ENCODE measurements at places on chromosomes 3 and 15.
A peak's percentile ranks its signal among the peaks of the same experiment; 100 is the strongest.

DNA sequence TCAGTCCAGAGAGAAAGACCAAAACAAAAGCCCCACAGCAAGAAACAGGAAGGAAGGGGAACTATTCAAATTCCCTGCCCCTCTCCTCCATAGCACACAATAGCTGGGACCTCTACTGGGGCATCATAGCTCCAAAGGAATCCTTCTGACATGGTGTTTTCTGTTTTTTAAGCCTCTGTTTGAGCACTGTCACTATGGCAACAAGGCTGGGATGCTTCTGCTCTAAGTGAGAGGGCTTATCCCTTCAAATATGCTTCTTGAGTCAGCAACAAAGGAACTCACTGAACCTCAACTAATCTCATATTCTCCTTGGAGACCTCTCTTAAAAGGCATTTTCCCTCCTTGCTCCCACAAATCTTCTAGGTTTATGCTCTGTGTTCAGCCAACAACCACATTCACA, 40.5 kb downstream of the MYLK start:
- DNase-seq: no peak

GRCh38 chr3:197297002-197297401, 1.4 kb downstream of the DLG1 start:
- no peak for DNase-seq

DNA sequence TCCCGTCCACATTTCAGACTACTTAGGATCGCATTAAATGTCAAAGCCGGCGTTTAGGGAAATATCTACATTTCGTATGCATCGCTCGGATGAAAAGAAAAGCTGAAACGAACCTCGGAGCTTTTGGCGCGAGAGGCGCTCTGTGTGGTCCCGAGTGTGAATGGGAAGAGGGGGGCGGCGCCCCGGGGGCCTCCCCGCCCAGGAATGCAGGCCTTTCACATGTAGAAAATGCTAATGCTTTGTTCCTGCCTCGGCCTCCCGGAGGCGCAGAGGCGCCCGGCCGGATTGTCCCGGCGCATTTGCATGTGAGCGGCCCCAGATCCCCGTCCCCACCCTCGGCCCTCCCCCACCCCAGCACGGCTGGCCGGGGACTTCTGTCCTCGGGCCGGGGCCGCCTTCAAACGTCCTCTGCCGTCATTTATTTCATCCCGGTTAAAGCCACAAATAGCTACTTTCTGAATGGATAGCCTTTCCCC, 37.0 kb upstream of the TRIM71 start:
- DNase-seq: no peak

DNA sequence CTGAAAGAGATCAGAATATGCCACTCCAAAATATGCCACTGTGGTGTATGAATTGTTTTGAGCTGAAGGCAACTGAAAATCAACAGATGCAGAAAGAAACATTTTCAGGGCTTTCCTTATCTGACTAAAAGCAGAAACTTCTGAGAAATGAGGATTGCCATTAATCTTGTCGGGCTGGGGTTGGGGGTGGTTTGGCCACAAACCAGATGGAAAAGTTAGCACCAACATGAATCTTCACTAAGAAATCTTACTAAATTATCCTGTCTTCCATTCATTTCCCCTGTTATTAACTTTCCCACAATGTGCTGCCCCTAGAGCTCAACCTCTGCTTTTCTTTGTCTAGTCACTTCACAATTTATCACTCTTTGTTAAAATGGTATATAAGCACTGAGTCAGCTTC, 229.9 kb upstream of the GADL1 start:
- DNase-seq: no peak

DNA sequence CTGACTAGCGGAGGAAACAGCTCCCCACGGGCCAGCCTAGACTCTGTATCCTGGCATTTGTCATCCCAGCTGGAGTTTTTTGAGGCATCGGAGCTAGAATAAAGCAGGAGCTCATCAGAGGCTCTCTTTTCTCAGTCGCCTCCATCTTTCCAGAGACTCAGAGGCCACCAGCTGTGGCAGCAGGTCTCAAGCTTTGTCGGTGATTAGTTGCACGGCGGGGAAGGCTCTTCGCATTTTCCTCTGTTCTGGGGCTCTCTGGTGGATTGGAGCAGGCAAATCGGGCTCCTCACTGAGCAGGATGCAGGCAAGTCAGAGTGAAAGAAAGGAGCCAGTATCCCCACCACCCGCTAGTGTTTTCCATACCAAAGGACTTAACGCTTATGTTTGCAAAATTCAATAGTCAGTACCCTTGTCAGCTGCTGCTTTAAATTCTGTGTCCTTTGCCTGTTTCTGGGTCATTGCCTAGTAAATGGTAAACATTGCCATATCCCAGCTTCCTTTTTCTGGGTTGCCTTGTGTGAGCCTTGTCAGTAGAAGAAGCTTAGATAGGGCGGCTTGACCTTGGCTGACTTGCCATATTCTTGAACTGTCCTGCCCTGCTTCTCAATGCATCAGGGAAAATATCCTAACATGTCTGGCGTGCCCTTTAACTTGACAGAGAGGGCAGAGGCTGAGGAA, 127.1 kb downstream of the PTPRG start:
- DNase-seq: no peak

- DNase-seq: no peak
Measured at GRCh38 chr3:186342197-186342596, 19.8 kb downstream of the DGKG start.

GRCh38 chr3:116000311-116000710, 377.0 kb downstream of the GAP43 start:
- no peak for DNase-seq

GRCh38 chr15:75723171-75723846, 10.7 kb upstream of the CSPG4 start:
- DNase-seq: no peak

GRCh38 chr15:45134682-45135604, 5.1 kb downstream of the DUOX1 start:
- no peak for DNase-seq

- DNase-seq: no peak
Measured at GRCh38 chr15:90060797-90061196, 41.5 kb downstream of the IDH2 start.

GRCh38 chr15:42133886-42134502, 22.4 kb downstream of the PLA2G4F start:
- DNase-seq: no peak

GRCh38 chr3:4492208-4493013, 737 bp upstream of the ITPR1 start:
- DNase-seq: peak; percentile 62

DNA sequence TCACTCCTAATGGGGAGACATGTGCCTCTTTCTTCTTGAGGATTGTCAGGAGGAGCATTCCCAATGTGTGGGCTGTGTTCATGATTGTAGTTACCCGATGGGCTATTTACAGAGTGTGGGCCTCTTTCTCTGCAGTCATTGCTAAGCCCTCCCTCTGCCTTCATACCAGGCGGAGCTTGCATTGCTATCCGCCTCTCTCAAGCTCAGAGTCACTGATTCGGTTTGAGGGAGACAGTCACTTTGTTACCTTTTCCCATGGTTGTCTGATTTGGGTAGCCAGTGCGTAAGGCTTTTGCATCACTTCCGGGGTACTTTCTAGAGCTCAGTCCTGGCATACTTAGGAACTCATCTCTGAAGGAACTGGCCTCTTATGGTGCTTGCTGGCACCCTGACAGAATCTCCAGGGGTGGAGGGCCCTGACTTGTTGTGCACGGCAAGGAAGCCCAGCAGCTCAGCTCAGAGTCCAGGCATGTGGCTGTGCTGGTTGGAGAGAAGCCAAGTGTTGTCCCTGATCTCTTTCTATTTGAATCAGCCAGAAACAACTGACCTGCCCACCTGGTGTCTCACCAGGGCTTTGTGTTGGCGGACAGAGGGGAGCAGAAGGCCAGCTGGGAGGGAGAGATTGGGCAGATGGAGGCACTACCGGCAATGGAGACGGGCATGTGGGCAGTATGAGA, 79.8 kb downstream of the EPHB1 start:
- DNase-seq: no peak

- DNase-seq: no peak
Measured at GRCh38 chr3:105157067-105157765, 209.5 kb upstream of the ALCAM start.

DNA sequence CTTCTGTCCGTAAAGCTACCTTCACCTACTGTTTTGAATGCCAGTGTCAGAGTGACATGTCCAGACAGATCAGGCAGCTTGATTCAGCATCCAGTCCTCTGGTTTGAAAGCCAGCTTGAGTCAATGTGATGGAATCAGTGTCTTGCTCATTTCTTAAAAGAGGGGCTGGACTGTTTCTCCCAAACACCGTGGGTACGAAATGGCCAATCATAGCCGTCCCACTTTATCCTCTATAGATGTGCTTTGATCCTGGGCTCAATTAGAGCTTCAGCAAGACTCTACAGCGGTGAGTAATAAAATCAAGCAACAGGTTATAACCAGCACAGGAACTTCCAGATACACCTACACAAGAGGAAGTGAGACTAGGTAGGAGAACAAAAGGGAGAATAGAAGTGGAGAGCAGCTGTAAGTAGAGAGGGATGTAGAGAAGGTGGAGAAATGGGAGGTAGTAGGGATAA, 17.0 kb upstream of the OR5K1 start:
- no peak for DNase-seq

GRCh38 chr3:100602506-100603444, 6.6 kb upstream of the ADGRG7 start:
- DNase-seq: no peak

GRCh38 chr3:180278583-180279188, 241.9 kb upstream of the PEX5L start:
- DNase-seq: no peak

GRCh38 chr3:127616836-127617605, 12.0 kb upstream of the PODXL2 start:
- no peak for DNase-seq

DNA sequence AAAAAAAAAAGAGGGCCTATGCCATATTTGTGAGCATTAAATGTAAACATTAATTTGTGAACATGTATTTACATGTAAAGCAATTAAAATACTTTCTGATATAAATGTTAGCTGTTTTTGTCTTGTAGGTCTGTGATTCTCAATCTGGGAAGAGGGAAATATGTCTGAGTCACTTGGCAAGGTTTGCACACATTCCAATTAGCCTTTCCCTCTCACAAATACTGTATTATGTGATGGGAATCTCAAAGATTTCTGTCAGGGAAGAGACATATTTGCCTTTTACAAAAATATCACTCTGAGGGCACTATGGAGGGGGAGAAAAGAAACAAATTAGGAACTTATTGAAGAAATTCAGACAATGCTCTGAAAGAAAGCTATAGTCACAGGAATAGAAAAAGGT, 483.6 kb downstream of the GBE1 start:
- no peak for DNase-seq

DNA sequence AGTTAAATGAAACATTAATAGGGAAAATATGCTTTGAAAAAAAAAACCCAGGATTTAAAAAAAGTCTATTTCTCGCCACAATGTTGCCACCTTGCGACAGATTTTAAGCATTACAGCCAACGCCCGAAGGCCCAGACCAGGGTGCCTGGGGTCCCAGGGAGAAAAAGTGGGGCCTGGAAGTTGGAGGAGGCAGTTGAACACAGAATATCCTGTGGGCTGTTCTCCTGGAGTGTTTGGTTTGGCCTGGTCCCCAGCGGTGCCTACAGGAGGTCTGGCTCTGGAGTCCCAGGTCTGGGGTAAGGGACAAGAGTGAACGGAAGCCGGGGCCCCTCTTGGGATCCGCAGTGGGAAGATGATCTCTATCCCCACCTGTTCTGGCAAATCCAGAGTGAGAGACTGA, 3.4 kb downstream of the RNU6-1 start:
- DNase-seq: no peak

DNA sequence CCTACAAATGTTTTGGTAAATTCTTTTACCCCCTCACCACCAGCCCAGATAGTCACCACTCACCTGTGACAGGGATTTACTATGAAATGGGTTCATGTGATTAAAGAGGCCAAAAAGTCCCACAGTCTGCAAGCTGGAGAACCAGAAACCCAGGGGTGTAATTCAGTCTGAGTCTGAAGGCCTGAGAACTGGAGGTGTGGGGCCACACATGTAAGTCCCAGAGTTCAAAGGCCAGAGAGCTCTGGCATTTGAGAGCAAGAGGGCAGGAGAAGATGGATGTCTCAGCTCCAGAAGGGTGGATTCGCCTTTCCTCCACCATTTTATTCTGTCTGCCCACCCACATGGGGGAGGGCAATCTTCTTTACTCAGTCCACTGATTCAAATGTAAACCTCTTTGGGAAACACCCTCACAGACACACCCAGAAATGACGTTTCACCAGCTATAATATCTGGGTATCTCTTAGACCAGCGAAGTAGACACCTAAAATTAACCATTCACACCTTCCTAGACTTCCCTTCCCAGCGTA, 11.9 kb downstream of the RTP3 start:
- no peak for DNase-seq

- no peak for DNase-seq
Measured at GRCh38 chr15:59372352-59373211, at the start of gene MYO1E. MYO1E (minus strand) TSS chr15:59372871; CDS start chr15:59372500, 371 bp downstream.

DNA sequence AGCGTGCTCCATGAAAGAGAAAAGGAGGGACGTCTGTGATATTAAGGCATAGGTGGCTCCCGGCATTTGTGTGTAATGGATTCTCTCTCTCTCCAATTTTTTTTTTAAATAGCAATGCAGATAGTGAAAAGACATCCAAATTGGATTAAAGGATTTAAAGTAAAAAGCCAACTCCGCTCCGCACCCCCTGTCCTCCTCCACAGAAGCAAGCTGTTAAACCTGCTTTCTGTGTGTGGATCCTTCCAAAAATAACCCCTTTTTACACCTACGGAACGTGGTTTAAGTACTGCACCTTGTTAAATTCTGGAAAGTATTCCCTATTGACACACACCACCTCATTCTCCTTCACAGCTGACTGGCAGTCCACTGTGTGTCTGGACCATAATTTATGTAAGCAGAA, 61.6 kb downstream of the ST8SIA2 start:
- DNase-seq: no peak

- DNase-seq: no peak
Measured at GRCh38 chr15:68615301-68615700, 36.5 kb downstream of the CORO2B start.

DNA sequence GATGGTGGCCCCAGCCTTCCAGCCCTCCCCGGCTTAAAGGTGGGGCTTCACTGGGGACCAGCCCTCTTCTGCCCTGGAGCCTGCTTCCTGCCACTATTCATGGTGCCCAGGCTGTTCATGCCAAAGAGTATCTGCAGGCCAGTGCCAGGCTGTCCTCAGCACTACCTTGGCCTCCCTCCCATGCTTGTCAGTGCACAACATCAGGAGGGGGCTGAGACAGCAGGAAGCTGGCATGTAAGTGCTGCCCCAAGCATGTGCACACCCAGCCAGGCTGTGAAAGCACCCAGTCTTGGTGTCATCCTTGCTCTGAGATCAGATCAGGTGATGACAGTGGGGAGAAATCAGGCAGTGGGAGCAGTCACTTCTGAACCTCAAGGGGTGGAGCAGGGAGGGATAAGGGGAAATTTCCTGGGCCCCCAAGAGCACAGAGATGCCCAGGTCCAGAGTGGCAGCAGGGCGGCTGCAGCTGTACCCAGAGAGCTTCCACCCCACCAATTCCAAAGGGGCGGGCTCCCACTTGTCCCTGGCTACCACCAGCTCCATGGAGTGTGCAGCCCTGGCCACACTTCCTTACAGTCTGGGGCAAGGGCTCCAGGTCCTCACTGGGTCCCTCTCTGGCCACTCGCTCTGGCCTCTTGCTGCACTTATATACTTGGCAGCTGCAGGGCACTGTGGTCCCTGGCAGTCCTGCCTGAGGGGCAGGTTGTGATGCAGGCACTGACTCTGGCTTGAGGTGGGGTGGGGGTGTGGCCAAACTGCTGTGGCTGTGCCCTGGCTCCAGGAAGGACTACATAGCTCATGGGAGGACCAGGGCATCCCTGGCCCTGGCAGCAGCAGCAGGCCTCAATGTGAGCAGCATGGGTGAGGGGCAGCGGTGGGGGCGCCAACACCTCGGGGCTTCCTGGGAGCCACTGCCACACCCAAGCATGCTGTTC, 91.4 kb upstream of the TNFSF10 start:
- DNase-seq: no peak

- DNase-seq: no peak
Measured at GRCh38 chr15:92006186-92007028, 152.9 kb downstream of the SLCO3A1 start.
